ENCODE measurements at places on chromosomes 2 and 18.

DNA sequence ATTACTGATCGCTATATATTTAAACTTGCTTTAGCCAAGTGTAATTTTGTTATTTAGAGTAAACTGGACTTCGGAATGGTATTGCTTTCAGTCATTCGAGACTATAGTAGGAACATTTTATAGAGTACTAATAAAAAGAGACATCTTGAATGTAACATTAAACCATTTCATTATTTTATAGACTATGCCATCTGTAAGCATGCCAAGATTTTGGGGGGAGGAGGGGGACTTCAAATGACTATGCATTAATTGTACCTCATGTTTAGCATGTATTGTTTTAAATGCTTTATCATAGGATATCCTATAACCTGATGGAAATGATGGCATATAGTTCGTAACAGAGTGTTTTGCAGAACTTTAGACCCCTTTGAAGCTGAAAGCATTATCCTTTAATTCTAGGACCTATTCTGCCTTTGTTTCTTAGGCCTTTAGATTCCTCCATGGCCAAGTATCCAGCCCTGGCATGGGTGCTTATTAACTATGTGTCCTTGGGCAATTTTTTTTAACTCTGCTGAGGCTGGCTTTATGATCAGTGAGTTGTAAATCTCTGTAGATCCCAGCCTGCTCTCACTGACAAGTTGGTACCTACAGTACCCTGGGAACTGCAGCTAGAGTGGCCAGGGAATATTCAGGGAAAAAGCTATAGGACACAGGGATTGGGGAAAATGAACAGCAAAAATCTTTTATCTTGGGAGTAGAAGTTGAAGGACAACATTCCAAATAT, 93.4 kb downstream of the PARD3B start:
- no peak for DNase-seq

- no peak for DNase-seq
Observed at GRCh38 chr2:69353360-69353759, 33.7 kb downstream of the GFPT1 start.

DNA sequence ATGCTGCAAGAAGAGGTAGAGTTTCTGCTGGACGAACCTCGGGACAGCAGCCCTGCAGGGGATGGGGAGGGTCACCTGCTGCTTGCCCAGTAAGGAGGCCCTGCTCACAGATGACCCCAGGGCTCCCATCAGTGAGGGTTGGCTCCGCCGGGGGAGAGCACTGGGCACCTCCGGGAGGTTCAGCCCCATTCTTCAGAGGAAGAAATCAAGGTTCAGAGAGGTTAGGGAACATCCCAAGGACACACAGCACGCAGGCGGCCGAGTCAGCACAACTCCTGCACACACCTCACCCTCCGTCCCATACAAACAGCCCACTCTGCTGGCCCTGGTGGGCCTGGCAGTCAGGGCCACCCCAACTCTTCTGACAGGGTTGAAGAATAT, 11.7 kb upstream of the CCDC74B start:
- no peak for DNase-seq

DNA sequence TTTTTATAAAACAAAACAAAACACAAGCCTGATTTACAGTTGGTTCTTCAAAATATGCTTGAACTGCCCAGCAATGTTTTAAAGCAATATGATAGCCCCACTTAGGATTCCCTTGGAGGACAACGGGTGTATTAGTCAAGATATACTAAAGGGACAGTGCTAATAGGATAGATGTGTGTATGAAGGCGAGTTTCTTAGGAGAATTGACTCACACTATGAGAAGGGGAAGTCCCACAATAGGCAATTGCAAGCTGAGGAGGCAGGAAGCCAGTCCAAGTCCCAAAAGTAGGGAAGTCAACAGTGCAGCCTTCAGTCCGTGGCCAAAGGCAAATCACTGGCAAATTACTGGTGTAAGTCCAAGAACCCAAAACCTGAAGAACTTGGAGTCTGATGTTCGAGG, 167.9 kb downstream of the CBLN2 start:
- no peak for DNase-seq

DNA sequence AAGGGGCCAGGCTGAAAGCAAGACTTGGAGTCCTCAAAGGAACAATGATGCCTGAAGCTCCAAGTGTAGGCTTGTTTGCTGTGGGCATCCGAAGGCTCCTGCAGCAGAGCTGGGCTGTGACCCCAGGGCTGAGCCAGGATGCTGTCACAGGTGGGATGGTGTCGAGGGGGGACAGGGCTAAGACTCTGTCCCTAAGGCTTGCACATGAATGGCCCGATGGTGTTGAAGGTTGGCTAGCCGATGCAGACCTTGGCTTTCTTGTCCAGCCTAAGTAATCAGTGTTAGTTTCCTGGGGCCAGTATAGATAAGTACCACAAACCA, 251.0 kb downstream of the NDUFA10 start:
- no peak for DNase-seq

DNA sequence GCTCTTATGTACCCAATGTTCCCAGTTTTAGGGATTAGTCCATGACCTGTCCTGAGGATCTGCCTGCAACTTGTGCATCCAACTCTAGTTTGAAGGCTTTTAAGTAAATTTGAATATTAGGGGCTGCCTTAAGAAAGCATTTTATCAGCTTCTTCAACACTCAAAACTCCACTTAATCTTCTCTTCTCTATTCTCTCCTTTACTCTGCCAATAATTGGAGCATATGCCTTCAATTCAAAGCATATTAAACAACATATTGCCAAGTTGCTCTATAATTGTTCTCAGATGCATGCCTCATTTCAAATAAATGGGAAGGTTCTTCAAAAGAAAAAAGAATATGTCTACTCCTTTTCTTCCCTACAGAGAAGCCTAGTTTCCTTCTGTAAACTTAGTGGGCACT, 84.8 kb upstream of the NCKAP5 start:
- DNase-seq: no peak
